ENCODE measurements at places on chromosomes 13 and 19.

- peak; percentile 55 for DNase-seq
These were observed 41.8 kb downstream of the IGFL3 start for GRCh38 chr19:46082728-46083050.

DNA sequence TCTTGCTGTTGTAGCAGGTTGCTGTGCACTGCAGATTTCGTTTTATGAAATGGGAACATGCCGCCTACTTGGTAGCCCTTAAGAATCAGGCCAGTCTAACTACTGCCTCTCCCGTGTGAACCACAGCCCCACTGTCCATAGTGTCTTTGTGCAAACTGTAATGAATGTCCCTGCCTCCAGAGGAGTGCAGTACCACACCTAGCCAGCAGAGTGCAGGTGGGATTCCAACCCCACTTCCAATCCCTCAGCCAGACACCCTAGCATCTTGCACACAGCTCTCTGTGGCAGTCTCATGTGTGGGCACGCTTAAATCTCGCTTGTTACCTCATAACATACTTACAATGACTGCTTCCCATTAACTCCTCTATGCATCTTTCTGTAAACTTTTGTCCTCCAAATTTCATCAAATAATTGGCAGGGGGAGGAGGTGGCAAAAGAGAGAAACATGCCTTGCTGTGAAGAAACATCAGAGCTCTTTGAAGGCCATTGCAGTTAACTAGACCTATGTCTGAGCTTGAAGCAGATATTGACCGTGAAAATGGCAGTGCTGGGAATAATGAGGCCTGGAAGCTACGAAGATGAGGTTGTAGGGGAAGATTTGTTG, 47.2 kb downstream of the ZAR1L start:
- DNase-seq, result no peak

GRCh38 chr13:22325761-22326160, 654.9 kb downstream of the FGF9 start:
- DNase-seq, result no peak

GRCh38 chr13:106088085-106088484, 447.4 kb downstream of the EFNB2 start:
- peak; percentile 62 for DNase-seq

GRCh38 chr19:55651236-55651635, 3.2 kb downstream of the CCDC106 start:
- DNase-seq, result no peak

DNA sequence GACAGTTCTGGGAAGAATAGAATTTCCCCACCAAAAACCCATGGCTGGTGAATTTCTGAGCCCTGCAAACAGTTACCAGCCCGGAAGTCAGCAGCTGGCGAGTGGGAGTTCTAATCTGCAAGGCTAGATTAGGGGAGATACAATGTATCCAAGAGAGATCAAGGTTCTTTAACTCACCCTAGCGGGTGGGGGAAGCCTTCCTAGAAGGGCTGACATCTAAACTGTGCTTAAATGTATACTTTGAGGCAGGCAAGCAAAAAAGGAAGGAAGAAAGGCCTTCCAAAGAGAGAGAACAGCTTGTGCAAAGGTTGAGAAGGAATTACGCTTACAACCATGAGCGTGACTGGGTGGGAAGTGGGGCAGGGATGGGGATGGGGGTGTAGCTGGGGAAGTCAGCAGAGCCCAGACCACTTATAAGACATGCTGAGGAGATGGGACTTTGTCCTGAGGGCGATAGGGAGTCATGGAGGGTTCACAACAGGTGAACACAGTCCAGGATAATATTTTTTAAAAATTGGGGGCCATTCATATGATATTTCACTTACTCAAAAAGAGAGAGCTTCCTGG, 20.8 kb upstream of the ZNRF4 start:
- peak; percentile 11 for DNase-seq

- no peak for DNase-seq
These were observed 25.6 kb downstream of the URI1 start for GRCh38 chr19:29967623-29968022.

- DNase-seq, result no peak
These were observed 14.6 kb downstream of the XRCC1 start for GRCh38 chr19:43560687-43561086.

GRCh38 chr13:43963726-43964125, 84.0 kb downstream of the LACC1 start:
- no peak for DNase-seq

DNA sequence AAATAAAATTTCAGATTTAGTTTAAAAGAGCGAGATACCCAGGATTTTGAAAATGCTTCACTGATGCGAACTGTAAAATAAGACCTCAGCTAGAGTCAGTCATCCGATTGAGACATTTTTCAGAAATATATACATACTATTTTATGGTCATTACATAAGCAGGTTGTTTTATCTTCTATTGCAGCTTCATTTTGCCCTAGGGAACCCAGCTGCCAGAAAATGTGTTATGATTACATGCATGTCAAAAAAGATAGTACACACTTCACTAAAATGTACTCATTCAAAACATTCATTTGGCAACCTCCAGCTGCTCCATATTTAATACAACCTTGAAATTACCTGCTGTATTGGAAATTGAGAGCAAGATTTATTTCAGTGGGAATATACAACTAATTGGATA, 483.8 kb upstream of the SLITRK6 start:
- DNase-seq, result no peak

- no peak for DNase-seq
These were observed 54.0 kb upstream of the DOCK9 start for GRCh38 chr13:99031832-99032231.

GRCh38 chr19:28140201-28140600, 1072.8 kb downstream of the UQCRFS1 start:
- DNase-seq, result no peak

DNA sequence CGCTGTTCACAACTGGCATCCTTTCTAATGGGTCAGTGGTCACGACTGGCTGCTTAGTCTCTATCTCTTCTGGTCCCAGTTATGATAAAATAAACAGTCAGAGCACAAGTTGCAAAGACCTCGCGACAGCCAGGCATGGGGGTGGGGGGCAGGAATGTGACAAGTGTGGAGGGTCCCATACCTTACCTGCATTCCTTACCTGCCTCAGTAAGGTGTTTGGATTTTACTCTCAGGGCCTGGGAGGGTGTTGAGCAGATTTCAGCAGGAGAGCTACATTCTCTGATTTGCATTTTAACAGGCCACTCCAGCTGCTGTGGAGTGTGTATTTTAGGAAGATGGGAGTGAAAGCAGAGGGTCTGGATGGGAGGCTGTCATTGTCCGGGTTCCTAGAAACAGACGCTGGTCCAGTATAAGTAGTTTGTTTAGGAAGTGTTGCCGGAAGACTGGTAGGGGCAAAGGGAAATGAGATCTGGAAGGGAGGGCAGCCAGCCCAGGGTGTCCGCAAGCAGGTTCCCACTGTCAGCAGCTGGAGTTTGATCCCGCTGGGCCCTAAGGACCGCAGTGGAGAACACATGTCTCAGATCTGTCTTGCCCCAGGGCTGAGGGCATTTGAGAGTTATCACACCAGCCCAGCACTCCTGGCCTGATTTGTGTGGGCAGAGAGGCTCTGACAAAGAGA, 920.0 kb downstream of the UQCRFS1 start:
- DNase-seq, result no peak

GRCh38 chr19:38451036-38451435, 17.5 kb downstream of the RYR1 start:
- DNase-seq, result no peak

DNA sequence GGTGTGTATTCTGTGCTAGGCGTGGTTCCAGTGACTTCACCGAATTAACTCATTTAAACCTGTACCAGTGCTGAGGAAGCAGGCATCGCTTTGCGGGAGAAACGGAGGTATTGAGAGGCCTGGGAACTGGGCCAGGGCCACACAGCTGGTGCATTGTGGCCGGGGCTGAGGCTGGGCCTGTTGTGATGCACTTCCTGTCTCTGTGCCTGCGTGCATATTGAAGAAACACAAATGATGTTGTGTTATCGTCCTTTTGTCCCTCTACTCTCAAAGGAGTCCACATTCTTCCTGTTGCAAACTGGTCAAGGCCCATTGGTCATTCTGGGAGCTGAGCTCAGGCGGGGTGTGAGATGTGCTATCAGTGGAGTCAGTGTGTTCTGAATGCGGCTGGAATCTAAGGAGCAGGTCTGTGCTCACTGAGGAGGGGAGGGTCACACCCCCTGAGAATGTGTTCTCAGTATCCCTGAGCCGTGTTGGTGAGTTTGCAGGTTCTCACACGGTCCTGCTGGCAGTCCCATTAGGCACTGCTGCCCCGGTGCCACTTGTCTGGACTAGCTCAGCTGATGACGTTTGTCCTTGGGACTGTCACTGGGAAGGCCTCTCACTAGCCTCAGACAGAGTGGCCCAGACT, 62.1 kb downstream of the ARHGEF7 start:
- DNase-seq, result peak; percentile 41

Data from fibroblast of skin of abdomen (primary cell).